ENCODE measurements at places on chromosomes 12 and 14.

- DNase-seq: no peak
Measured at GRCh38 chr12:31815096-31815495, 86.3 kb upstream of the AMN1 start.

GRCh38 chr12:47054659-47055058 is 24.8 kb upstream of the PCED1B start:
- no peak for DNase-seq

- DNase-seq: no peak
Measured at GRCh38 chr12:12357719-12358461, 1.0 kb downstream of the BORCS5 start.

DNA sequence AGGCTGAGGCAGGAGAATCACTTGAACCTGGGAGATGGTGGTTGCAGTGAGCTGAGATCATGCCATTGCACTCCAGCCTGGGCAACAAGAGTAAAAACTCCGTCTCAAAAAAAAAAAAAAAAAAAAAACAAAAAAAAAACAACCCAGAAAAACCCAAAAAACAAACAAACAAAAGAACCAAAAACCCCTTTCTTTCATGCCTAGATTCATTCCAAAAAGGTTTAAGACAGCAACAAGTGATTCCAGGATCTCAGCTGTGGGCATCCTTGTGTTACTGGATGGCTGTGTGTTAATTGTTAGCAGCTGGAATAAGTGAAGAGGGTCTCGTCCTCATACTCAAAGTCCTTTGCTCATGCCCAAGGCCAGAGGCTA is 9.4 kb downstream of the GPRC5A start:
- DNase-seq: no peak

DNA sequence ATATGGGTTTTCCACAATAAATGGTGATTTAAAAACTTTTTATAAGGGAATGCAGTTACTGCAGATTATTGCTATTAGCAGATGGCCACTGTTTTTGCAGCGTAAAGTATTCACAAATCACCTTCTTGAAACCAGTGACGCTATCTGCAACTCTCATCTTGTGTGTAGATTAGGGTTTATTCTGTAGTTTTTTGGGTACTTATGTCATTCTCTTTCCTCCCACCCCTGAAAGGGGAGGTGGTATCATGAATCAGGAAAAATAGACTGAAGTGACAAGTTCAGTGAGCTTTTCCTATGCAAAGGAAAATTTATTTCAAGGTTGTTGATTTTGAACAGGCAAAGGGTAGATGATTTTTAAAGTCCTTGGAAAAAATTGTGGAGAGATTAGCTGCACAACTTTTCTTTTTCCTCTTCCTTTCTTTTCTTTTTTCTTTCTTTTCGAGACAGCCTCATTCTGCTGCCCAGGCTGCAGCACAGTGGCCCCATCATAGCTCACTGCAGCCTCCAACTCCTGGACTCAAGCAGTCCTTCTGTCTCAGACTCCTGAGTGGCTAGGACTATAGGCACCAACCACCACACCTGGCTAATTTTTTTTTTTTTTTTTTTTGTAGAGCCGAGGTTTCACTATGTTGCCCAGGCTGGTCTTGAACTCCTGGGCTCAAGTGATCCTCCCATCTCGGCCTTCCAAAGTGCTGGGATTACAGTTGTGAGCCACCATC is 1.6 kb downstream of the FRS2 start:
- DNase-seq: no peak

GRCh38 chr14:36664322-36665193 is 2.9 kb downstream of the PAX9 start:
- DNase-seq: no peak

GRCh38 chr14:95703341-95703740 is 10.6 kb downstream of the TCL1A start:
- DNase-seq: no peak

DNA sequence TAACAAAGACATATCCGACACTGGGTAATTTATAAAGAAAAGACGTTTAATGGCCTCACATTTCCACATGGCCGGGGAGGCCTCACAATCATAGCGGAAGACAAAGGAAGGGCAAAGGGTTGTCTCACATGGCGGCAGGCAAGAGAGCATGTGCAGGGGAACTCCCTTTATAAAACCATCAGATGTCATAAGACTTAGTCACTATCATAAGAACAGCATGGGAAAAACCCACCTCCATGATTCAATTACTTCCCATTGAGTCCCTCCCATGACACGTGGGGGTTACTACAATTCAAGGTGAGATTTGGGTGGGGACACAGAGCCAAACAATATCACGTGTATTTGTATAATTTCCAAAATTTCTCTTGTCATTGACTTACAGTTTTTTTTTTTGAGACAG is 5.5 kb upstream of the LMNTD1 start:
- no peak for DNase-seq

- no peak for DNase-seq
Measured at GRCh38 chr14:26775765-26776563, 178.1 kb upstream of the NOVA1 start.

DNA sequence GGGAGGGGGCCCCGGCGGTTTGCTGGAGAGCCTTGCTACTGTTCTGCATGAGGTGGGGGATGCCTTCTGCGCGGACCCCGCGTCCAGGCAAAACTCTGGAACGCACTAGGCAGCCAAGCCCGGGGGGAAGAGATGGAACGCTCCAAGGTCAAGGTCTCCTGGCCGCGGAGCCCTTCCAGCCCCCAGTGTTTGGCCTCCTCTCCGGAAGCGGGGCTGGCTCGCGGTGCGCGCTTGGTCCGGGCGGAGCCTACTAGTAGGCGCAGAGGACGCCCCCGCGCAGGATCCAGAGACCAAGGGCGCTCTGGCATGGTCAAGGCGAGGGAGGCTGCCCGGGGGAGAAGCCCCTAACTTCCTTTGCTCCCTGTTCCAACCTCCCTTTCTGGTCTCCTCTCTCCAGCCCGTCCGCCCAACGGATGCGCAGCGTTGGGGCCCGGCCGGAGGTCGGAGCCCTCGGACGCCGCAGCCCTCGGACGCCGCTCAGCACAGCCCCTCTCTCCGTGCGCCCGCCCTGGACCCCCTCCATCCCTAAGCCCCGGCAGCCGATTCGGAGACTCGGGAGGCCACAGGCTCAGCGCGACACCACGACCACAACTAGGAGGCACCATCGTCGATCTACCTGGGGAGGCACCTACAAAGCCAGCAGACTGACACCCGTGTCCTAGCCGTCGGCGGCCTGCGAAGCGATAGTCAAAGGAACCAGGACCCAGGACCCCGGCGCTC is 669 bp upstream of the KCNK13 start:
- DNase-seq: no peak

DNA sequence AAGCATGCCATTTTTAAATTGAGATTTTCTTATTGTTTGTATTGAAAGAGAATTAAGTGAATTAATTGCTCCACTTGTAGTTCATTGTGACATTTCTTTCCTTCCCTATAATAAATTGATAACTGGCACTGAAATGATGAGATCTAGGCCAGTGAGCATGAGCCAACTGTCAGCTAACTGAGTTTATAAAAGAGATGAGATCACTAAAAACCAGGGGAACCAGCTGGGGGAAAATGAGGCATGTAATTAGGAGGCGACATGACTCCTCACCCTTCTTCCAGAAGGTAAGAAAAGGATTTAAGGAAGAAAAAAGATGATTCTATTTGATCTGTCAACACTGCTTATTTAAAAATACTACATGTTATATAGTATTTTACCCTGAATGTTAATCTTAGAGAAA is 104.5 kb upstream of the DNM1L start:
- DNase-seq: no peak
